ENCODE measurements at places on chromosomes 4 and X. TPM values are rescaled to one million over a fixed set of nuclear protein-coding genes. Genes with fewer than 3 reads are reported as not detected.
A peak's percentile ranks its signal among the peaks of the same experiment; 100 is the strongest.

DNA sequence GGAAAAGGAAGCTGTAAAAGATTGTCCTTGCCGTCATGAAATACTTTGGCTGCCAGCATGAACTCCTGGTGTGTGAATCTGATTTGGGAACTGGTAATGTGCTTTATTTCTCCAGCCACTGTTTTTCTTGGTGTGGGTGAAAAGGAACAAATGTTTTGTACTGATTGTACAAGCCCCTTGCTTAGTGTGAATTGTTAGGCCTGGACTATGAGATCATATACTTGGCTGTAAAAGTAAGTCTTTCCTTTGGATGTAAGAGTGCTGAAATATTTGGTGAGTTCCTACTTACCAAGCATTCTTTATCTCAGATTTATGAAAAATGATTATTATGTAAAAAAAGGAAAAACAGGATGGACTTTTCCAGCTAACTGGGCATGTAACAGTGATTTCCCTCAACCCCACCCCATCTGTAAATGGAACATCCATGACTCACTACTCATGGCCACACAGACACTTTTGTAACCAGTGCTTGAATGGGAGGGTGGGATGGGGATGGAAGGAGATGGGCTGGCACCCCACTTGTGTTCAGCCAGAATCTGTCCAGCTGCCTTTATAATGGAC is 6.3 kb downstream of the FNIP2 start:
- DNase-seq, result no peak

GRCh38 chr4:152778656-152779512 is 646 bp downstream of the TIGD4 start:
- peak; percentile 5 for DNase-seq

DNA sequence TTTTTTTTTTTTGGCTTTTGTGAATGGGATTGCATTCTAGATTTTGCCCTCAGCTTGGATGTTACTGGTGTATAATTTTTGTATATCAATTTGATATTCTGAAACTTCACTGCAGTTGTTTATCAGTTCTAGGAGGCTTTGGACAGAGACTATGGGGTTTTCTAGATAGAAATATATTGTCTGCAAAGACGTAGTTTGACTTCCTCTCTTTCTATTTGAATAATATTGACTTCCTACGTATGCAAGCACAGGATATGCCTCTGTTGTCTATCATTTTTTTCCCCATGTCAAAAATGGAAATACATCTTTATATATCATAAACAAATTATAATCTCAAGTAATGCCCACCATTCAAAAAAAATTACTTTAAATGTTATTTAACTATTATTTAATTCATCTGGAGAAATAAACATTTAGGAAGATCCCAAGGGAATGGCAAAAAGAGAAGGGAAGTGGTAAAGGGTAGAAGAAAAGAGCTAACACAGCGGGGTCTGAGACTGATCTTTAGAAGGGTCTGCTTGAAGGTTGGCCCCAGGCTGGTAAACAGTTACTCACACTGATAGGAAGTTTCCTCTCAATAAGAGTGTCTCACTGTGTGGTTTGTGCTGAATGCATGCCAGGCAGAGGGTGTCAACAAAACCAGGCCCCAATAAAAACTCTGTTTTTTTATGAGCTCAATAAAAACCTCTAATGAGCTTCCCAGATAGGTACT is 35.7 kb downstream of the ZNF518B start:
- no peak for DNase-seq

DNA sequence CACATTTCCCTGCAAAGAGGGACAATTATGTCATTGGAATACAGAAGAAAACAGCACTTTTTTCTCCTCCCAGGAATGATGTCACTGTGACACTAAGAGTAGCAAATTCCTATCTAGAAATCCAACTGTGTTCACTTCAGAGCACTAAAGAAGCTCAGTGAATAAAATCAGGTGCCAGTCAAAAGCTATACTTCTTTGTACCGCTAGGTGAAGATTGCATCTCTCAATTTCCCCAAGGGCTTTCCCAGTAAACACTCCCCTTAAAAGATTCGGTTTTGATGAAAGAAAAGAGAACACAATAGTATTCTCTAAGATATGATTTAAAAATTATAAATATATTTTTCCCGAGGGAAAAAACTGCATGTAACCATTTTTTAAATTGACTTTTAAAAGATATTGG is 104.7 kb upstream of the MID1 start:
- no peak for DNase-seq

DNA sequence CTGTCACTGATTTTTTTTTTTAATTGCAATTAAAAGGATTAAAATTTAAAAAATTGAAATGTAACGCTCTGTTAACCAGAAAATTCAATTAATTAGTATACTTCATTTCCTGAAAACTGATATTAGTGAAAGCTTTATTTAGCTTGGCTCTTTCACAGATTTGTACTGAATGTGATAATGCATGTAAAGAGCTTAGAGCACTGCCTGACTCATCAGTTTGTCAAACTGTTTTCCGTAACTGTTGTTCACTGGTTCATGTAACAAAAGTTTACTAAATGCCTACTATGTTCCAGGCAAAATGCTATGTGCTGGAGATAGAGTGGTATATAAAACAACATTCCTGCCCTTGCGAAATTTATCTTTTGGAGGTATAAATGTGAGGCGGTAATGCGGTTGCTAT is 471.7 kb downstream of the SH2D1A start:
- no peak for DNase-seq

- DNase-seq, result no peak
These were observed 22.9 kb upstream of the NOCT start for GRCh38 chr4:138992676-138993075.

GRCh38 chrX:138877746-138878145 is 166.2 kb upstream of the FGF13 start:
- no peak for DNase-seq

DNA sequence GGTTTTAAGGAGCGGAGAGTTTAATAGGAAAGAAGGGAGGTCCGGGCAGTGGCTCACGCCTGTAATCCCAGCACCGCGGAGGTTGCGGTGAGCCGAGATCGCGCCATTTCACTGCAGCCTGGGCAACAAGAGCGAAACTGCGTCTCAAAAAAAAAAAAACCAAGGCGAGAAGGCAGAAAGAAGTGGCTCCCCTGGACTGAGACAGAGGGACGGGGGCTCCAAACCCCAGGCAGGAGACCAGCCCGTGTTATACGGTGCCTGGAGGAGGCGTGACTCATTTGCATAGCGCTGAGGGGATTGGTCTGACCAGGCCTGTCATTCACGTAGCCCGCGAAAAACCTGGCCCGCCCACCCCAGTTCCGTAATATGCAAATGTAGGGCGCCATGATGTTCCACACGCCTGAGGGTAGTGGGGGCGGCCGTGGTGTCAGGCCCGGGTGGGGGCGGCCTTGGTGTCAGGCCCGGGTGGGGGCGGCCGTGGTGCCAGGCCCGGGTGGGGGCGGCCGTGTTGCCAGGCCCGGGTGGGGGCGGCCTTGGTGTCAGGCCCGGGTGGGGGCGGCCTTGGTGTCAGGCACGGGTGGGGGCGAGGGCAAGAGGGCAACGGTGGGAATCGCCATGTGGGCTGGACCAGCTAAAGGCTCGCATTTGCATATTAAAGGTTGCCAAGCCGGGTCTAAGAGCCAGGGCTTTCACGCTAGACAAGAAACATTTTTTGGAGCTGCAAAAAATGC is 2.1 kb downstream of the PLCXD1 start:
- peak; percentile 91 for DNase-seq

- DNase-seq, result no peak
These were observed 30.6 kb downstream of the SETD7 start for GRCh38 chr4:139525414-139525813.

GRCh38 chr4:139167774-139168444 is 9.1 kb downstream of the ELF2 start:
- DNase-seq, result no peak

- no peak for DNase-seq
These were observed 2062.4 kb downstream of the ARAP2 start for GRCh38 chr4:34181891-34182290.

DNA sequence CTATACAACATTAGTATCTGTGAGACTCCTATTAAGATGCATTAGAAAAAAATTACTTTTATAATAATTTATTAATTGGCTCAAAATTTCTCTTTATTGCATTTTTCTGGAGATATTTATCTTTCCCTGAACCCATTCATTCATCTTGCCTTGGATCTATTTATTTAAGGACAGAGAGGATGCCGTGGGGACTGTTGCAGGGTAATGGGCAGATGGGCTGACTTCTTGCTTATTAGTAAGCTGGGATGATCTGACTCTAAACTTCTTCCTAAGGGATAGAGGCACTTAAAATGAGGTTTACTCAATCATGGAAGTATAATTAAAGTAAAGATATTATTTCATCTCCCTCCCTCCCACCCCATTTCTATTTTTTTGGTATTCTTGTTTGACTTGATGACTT is 18.2 kb upstream of the ANK2 start:
- no peak for DNase-seq

DNA sequence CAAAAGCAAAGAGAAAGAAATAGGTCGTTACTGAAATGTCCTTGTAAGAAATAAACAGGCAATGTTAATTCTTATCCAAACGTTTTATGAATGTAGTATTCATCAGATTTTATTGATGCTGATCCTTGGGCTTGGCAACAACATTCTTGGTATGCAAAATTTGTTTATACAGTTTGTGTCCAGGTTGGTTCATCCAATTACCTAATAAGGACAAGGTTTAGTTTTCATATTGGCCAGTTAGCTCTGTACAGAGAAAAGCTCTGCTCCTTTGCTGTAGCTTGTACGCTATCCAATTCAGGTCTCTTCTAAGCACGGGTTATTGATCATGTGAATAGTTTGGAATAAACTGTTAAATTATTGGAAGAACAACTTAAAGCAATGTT is 14.4 kb upstream of the CCNG2 start:
- no peak for DNase-seq

GRCh38 chr4:140185412-140186081 is 31.6 kb upstream of the MAML3 start:
- no peak for DNase-seq

DNA sequence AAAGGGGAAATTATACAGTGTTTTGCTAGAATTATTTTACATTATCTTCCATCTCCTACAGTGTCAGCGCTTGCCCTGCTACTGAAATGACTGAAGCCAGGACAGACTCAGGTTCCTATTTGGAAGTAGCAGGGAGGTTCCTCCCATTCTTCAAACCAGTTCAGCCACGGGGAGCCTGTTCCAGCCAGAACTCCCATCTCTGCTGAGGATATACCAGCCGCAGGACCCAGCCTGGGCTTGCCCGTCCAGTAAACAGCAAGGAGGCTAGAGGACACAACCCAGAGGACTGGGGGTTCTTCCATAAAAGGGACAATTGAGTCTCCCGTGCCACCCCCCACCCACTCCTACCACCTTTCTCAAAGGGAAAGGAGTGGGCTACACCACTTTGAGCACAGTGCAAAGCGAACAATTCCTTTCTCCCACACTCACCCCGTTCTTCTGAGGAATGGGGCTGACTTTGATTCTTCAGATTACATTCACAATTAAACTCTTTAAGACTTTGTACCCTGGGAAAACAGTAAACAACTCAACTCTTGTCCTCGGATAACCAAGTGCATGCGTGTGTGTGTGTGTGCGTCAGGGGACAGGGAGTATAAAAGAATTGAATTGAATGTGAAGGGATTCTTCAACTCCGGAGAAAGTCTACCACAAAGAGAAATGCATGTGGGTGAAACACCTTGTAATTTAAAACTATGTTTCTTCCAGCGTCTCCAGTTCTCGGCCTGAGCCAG is 31.0 kb upstream of the PPARGC1A start:
- DNase-seq, result no peak

- DNase-seq, result no peak
These were observed 84.3 kb upstream of the PLAC1 start for GRCh38 chrX:134742573-134742972.

- DNase-seq, result no peak
These were observed 75.3 kb downstream of the TBCK start for GRCh38 chr4:106240699-106241098.

GRCh38 chr4:121228848-121229247 is 64.7 kb upstream of the TNIP3 start:
- no peak for DNase-seq

Gene CLTRN
- total RNA-seq, result 0.78 TPM

Gene DCAF8L2
- total RNA-seq, result not detected

Gene GCNA
- 3.6 TPM for total RNA-seq

Gene PHEX
- 12.4 TPM for total RNA-seq

Gene PF4V1
- total RNA-seq, result not detected

All from thyroid gland (tissue), 4 donors.